Stimulated activated CD4-positive, alpha-beta T cell treated with anti-CD3 and anti-CD28 coated beads, Interleukin-12 subunit alpha, Interleukin-12 subunit beta, amount 100 ng/mL, for 48 hours (primary cell): ENCODE measurements at places on chromosomes 6 and 20.

DNA sequence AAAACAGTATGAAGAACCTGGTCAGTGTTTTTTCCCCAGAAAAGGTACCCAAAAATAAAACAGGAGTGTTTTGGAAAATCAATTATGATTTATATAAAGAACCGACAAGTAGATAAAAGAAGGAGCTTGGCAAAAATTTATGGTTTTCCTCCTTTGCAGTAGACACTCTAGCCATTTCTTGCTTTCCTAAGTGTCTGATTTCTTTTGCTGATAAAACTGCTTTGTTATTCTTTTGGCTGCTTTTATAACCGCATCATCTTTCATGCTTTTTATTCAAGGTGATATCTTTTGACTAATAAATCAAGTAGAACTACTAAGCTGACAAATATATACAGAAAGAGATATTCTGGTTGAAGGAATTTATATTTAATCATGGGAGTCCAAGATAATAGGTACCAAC is 16.6 kb downstream of the ATG5 start:
- no peak for DNase-seq

DNA sequence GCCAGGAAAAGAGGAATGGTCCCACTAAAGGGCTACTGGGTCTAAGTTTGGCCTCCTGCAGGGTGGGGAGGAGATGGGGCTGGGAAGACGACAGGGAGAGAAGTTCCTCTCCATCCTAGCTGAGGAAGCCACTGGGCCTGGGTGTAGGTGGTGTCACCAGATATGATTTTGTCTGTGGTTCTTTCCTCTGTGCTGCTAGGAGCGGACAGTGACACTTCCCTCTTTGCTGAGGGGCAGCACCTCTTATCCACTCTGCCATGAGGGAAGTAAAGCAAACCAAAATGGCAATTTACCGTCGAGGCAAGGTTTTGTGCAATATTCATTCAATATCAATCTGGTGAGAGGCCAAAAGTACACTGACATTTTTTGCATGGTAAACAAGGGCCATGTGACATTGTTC is 33.0 kb upstream of the NR2E1 start:
- no peak for DNase-seq

- no peak for DNase-seq
Observed at GRCh38 chr6:152874846-152875568, 107.8 kb downstream of the FBXO5 start.

DNA sequence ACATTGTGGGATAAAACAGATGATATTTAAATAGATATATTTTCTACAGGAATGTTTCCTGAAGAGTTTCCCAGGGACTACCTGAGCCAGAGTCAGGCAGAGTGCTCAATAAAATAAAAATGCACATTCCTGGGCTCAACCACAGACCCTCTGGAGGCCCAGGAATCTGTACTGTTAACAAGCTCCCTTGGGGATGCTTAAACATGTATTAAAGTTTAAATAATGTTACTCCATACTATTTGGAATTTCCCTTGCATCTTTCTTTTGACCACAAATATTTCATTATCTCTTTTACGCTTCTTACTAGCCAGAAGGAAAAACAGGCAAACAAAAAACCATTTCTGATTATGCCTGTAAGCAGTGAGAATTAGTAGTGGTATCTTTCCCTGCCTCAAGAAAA is 42.3 kb downstream of the GPR63 start:
- no peak for DNase-seq

- no peak for DNase-seq
Observed at GRCh38 chr20:21241406-21241805, 61.7 kb upstream of the XRN2 start.
